Activated naive CD4-positive, alpha-beta T cell treated with anti-CD3 and anti-CD28 coated beads for 36 hours (primary cell): ENCODE measurements at places on chromosomes 12 and 14.

- no peak for DNase-seq
These were observed 124.5 kb downstream of the CALM1 start for GRCh38 chr14:90521084-90521929.

DNA sequence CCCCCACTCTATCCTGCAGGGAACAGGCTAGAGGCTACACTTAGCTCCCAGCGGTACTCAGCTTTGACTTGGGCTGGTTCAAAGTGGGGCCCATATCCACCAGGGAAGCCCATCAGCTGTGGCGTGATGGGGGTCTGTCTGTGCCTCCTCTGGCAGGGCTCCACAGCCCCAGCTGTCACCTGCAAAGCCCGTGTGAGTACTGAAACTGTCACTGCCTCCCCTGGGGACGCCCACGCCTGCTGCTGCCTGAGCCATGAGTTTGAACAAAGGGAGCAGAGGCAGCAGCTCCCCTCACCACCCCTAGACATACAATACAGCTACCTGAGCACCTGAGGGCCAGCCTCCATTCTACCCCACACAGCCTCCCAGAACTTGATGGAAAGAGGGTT is 5.0 kb downstream of the REM2 start:
- DNase-seq = peak; percentile 59

DNA sequence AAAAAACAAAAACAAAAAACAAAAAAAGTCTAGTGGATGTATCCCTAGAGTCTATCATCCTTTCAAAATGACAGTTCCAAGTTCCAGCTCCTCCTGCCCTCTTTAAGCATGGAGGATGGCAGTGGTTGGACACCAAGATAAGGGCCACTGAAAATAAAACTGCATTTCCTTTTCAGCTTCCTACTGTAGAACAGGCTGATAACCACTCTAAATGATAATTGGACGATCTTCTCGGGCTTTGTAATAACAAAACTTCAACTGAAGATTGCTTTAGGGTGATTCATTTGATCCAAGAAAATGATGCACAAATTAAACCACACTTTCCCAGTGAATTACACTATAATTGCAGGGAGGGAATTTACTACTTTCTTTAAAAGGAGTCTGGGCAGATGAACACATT is 42.2 kb upstream of the CRACR2A start:
- DNase-seq = no peak

DNA sequence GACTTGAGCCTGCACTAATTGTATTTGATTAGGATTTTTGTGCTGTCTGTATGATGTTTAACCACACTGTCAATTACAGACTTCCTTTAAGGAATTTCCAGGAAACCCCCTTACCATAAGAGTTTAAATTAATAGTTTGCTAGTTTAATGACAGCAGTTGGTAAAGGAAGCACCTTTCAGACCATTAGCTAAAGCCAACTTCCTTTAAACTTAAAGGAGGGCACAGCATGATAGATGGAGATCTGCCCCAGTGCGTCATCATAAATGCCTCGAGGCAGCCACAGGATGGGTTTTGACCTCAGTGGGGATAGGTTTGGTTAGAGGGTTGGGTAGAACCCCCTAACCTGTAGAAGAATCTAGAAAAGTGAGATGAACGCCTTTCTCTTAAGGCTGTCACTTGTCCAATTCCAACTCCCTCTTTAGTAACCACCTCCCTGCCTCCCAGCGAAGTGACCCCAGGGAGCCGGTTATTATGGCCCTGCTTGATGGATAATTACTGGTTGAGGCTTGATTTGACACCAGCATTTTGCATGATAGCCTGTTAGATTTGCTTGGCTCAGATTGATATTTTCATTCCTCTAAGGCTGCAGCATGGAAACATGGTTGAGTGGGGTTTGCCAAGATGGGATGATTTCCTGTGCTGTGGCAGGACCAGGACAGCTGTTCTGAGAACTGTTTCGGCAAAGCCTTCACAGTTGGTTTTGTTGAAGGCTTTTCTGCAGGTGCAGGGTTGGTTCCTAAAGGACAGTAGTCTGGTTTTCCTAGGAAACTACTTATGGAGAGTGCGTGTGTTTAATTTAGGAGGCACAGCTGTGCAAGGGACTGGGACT is 62.7 kb downstream of the CHST11 start:
- peak; percentile 16 for DNase-seq

DNA sequence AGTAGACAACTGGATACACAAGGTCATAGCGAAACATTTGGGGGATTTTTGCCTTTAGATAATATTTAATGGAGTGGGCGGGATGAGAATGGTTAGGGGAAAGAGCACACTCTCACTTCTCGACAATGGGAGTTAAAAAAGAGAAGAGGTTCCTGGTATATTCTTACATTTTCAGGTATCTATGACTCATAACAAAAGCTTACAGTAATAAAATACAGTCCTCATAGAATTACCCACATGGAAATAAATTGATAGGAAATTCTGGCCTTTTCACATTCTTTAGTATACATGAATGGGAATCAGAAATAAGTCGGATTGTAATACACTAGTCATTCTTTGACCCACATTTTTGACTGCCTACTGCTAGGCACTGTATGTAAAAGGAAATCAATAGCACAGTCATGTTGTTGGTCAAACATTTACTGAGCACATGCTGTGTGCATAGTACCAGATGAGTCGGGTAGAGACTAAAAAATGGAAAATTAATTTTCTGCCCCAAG is 8.2 kb upstream of the CRADD start:
- no peak for DNase-seq

DNA sequence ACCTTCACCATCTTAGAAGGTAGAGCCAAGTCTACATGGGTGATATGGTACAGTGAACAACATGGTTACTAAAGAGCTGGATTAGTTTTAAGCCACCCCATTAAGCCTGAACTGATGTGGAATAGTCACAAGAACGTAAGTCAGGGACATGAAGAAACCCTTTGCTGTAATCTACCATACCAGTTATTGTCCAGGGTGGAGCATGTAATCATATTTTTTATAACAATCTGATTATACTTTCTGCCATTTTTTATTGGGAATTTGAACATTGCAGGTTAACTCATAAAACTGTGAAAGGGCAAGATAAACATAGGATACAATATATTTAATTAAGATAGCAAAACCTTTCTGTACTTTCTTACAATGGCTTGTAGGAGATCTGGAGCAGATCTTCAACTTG is 103.6 kb downstream of the FIGNL2 start:
- DNase-seq = no peak

GRCh38 chr12:10159280-10159679 is 12.7 kb downstream of the OLR1 start:
- DNase-seq = no peak
